ENCODE measurements at places on chromosomes 7 and 10. TPM values are rescaled to one million over a fixed set of nuclear protein-coding genes. Genes with fewer than 3 reads are reported as not detected.

DNA sequence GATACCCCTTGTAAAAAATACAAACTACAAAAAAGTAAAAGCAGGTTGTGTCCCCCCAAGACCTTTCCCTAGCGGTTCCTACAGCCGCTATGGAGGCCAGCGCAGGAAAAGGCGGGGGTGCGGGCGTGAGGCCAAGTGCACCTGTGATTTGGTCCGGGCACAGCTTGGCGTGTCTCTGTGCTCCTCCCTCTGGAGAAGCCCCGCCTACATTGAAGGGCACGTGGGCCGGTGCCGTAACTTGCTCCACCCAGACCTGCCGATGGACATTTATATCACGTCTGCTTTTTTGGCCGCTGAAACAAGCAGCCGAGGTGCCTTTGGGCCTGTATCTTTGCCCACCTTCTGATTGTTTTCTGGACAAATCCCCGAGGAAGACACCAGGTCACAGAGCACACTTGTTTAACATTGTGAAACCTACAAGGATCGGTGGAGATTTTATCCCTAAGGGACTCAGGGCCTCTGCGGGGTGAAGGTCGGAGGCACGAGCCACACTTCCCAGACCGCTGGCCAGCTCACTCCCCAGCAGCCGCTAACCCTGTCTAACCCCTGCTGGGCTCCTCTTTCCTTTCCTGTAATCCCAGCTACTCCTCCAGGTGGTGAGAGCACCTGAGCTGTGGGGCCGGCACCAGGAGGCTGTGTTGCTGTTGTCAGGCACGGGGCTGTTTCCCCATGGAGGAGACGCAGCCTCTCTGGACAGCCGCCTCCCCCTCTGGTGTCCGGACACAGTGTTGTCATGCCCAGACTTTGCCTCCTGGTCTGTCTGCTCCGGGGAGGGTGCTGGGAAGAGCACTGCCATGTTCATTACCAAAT is 18.8 kb upstream of the INPP5A start:
- peak; percentile 61 for DNase-seq

DNA sequence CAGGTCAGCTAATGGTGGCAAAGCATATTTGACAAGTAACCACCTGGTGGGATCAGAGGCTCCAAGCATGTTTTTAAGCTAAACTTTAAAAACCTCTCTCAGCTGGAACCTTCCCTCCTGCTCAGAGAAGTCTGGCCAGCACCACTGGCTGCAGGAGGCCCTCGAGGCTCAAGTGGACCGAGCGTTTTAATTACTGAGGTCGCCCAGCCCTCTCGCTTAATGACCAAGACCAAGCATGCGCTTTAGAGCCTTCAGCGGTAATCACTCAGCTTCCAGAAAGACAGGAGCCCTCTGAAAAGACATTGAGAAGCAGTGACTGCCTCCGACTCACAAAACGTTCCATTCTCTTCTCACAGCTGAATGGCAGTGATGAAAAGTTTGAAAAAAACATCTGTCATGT is 383.4 kb upstream of the ADARB2 start:
- DNase-seq, result no peak

DNA sequence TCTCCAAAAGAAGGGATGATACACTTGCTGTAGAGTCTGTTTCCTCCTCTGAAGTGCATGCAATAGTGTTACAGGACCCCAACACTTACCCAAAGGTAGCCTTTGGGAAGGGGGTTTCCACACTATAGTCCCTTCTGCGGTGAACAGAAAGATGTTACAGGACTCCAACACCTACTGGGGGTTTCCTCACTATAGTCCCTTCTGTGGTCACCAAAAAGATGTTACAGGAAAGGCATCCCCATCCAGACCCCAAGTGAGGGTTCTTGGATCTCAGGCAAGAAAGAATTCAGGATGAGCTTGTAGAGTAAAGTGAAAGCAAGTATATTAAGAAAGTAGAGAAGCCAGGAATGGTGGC is 69.2 kb upstream of the PIK3CG start:
- DNase-seq, result no peak

DNA sequence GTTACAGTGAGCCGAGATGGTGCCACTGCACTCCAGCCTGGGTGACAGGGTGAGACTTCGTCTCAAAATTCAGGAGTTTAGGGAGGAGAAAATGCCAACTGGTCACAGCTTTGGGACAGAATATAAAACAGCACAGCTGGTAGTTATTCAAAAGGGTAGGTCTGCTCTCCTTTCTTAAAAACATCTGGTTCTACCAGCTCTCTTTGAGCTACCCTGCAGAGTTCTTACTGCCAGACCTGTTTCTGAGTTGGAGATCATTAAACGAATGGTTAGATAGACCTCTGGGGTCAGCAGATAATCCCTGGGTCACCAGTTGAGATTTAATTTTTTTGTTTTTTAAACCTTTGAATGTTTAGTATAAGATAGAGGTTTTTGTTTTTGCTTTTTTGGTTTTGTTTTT is 52.6 kb downstream of the MCU start:
- DNase-seq, result no peak

DNA sequence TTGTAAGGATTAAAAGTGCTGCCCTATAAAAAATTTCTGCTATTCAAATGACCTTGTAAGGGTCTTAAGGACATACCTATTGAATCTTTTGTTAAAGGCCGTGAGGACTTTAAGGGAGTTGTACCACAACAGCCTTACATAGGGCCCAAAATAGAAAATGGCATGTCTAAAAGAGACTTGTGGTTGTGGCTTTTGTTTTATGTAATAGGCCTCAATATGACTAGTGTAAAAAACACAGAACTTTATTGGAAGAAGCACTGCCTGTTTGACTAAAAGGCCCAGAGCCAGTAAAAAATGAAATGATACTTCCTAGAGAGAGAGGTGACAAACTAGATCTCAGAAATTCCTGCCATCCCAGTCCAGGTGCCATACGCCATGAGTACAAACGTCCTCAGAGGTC is 286.6 kb downstream of the SEMA3D start:
- DNase-seq, result no peak

- DNase-seq, result no peak
Observed at GRCh38 chr10:13698217-13698616, 111.5 kb downstream of the PRPF18 start.

GRCh38 chr7:81956520-81956919 is 186.7 kb upstream of the HGF start:
- peak; percentile 65 for DNase-seq

DNA sequence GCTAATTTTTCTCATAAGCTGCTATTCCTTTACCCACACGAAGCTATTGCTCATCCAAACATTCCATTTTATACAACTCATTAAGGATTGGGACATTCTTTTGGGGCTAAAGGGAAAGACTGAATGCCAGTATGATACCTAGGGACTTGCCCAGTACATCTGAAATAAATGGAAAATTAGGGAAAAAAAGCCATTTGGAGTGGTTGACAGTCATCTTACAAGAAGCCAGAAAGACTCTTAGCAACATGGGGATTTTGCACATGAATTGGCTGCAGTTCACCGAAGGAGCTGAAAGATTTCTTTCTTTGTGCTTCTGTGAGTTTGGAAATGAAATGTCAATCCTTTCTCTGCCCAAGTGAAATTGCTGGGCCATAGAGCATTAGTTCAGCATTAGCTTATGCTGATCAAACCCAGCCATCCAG is 43.3 kb upstream of the MTURN start:
- no peak for DNase-seq

Gene EIF5AL1
- 0.22 TPM for total RNA-seq

Gene MUC12
- total RNA-seq, result not detected

Gene GPR26
- total RNA-seq, result not detected

Gene NDUFB8
- total RNA-seq, result 152 TPM
